A172 (cell line): ENCODE measurements at places on chromosomes 16 and 17.

DNA sequence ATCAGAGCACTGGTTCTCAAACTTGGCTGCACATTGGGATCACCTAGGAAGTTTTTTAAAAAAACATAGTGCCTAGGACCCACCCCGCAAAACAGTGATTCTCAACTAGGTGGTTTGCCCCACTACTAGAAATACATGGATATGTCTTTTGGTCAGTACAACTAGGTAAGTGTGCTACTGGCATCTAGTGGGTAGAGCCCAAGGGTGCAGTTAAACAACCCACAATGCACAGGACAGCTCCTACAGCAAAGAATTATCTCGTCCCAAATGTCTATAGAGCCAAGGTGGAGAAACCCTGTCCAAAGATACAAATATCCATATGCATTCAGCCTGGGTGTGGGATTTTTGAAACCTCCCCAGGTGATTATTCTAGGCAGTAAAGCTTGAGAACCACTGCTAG lies 11.8 kb upstream of the ZNF19 start:
- no peak for DNase-seq

DNA sequence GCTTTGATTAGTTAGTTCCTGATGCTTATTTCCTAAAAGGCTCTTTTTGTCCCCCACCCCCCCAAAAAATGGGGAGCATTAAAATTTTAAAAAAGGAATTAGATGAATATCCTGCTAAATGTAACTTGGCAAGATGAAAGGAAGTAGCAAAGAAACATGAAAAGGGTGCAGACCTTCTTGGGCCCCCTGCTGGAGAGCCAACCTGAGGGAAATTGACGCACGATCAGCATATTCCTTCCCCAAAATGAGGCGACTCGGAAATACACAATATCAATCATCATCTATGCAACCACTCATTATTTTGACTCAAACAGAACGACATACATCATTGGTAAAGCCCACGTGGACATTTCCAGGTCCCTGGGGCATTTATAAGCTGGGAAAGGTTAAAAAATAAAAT lies 59.7 kb downstream of the GRIN2A start:
- DNase-seq = no peak

DNA sequence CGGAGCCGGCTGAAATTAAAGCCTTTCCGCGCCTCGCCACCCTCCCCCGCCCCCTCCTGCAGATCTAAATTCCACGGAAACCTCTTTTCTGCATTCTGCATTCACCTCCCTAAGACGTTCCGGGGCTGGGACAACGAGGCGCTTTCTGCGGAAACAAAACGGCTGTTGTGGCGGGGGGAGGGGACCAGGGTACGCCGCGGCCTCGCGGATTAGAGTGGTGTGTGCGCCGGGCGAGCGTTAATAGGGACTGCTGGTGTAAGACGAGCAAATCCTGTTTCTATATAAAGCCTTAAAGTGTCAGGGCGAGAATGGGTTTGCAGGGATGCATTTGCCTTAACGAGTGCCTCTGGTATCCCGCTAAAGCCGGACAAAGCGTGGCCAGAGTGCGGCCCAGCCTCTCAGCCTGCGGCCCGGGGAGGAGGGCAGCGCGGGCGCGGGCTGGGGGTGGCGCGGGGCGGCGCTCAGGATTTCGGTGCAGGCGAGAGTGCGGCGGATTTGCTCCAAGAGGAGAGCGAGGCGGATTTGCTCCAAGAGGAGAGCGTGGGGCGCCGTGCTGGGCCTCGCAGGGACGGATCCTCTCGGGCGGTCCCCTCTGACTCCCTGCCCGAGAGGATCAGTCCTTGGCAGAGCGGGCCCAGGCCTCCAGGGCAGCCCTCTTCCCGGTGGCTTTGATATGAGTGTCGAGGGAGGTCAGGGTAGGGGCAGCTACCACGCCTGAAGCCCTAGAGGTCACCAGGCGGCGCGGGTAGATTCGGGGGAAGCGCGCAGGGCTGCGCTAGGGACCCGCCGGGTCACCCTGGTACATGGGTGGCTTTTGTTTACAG lies 5.1 kb downstream of the BAHCC1 start:
- DNase-seq = no peak

DNA sequence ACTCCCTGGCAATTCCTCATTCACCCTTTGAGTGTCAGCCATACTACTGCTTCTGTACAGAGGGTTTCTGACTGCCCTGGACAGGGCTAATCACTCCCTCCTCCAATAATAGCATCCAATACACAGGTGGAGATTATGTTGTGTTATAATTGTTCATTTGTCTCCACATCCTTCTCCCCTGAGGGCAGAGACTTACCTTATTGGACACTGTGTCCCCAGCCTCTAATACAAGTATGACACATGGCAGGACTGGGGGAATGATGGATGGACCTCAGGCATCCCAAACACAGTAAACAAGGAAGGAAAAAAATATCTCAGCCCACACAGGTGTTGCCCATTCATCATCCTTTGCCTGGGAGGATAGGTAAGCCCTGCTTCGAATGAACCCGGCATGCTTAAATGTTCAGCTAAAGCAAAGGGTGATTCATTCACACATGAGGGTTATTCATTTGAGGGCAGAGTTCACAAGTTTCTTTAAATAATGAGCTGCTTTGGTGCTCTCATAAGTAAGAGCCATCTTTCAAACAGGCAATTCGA lies 34.8 kb downstream of the MMD start:
- DNase-seq = no peak

DNA sequence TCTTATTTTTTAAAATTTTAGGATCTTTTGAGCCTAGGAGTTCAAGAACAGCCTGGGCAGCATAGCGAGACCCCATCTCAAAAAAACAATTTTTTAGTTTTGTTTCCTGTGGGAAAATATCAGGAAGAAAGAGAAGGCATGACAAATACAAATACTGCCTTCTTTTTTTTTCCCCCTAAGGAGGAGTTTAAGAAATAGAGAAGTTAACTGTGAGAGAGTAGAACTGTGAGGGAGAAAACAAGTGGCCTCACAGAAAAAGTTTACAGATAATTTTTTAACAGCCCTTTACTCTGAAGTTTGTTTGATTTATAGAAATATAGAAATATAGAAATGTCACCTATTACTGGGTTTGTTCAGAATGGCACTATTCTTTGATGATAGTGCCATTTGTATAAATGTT lies 21.1 kb downstream of the TTYH2 start:
- DNase-seq = no peak
